Cardiac muscle cell (in vitro differentiated cells and primary cell): ENCODE measurements at places on chromosomes 2 and 18.

DNA sequence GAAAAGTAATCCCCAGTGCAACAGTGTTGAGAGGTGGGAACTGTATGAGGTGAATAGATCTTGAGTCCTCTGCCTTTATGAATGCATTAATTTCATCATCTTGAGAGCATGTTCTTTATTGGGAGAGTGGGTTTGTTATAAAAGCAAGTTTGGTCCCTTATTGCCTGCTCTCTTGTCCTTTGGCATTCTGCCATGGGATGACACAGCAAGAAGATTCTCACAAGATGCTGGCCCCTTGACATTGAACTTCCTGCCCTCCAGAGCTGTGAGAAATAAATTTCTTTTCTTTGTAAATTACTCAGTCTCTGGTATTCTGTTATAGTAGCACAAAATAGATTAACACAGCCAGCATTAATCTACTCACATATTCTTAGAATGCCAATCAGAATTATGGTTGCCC, 108.6 kb downstream of the EHBP1 start:
- DNase-seq: peak; percentile 46
- H3K4me3 ChIP-seq: no peak overlapping the region
- no peaks in the 10 kb centered on the region for H3K4me1 ChIP-seq
- no peaks in the 10 kb centered on the region for H3K36me3 ChIP-seq

DNA sequence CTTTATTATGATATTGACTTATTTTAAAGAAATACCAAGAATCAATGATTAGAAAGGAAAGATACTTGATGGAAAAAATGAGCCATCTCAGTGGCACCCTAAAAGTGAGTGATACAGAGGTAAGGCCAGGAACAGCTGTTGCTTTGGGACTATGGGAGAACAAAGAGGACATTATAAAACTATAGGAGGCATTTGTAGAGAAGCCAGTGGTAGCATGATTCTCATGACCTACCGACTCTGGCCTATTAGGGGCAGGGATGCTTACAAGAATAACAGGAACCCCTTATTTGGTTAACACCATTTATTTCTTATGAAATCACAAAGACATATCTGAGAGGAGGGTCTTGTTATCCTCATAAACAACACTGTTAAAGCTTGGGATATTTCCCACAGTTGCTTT, 162.2 kb downstream of the RIT2 start:
- no peak for DNase-seq
- H3K4me1 ChIP-seq: peaks cover 14% of the 10 kb centered on the region
- H3K27ac ChIP-seq: no peak overlapping the region
- no peaks in the 10 kb centered on the region for H3K27me3 ChIP-seq

GRCh38 chr2:119455066-119455718, 23.5 kb downstream of the TMEM37 start:
- no peaks in the 10 kb centered on the region for H3K27me3 ChIP-seq
- no peaks in the 10 kb centered on the region for H3K36me3 ChIP-seq
- no peaks in the 10 kb centered on the region for H3K4me1 ChIP-seq
- H3K4me3 ChIP-seq: no peak overlapping the region
- DNase-seq: no peak

DNA sequence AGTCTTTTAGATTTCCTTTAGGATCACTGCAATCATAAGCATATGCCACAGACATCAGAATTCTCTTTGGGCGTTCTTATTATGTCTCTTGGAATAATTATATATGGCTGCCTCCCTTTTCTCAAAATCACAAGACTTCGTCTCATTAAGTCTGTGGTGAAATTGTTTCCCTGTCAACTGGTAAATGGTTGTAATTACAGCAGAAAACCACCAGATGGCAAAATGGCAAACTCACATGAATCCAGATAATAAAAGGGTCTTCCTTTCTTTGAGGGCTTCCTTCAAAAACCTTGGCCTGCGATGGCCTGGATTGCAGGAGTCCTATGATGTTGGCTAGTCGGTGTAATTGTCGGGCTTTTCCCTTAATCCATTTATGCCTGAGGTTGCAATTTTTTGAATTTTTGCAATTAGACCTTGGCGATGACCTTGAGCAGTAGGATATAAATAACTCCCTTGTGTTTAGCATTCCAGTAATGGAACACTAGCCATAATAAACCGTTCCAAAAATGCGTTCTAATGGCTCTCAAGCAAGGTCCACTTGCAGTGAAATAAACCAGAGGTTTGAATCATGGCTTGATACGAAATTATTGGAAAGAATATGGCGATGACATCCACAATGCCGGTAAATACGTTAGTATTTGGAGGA, 656.4 kb downstream of the MBD2 start:
- no peak overlapping the region for H3K4me3 ChIP-seq
- H3K27me3 ChIP-seq: no peaks in the 10 kb centered on the region
- H3K4me1 ChIP-seq: no peaks in the 10 kb centered on the region
- peak; percentile 54 for DNase-seq

DNA sequence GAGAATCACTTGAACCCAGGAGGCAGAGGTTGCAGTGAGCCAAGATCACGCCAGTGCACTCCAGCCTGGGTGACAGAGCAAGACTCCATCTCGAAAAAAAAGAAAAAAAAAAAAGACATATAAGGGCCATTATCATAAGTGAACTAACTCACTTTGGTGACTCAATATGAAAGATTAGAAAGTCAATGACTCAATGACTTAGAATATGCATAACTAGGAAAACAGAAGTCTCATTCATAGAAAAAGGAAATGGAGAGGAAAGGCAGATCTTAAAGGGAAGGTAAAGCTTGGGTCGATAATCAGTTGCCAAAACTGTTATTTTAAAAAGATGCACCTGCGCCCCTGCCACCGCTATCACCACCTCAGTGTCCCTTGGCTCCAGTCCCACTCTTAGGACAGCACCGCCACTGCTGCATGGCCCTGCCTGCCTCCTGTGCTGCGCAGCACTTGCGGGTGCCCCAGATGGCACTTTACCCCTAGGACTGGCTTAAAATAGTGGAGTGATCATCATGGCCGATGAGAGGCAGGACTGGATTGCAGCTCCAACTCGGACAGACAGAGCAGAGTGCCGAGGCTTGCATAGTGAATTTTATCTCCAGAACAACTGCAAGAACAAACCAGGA, 54.7 kb downstream of the INO80D start:
- H3K4me1 ChIP-seq: no peaks in the 10 kb centered on the region
- no peaks in the 10 kb centered on the region for H3K27me3 ChIP-seq
- H3K27ac ChIP-seq: no peak overlapping the region
- H3K36me3 ChIP-seq: peaks cover 5% of the 10 kb centered on the region
- no peak overlapping the region for H3K4me3 ChIP-seq
- DNase-seq: peak; percentile 27

DNA sequence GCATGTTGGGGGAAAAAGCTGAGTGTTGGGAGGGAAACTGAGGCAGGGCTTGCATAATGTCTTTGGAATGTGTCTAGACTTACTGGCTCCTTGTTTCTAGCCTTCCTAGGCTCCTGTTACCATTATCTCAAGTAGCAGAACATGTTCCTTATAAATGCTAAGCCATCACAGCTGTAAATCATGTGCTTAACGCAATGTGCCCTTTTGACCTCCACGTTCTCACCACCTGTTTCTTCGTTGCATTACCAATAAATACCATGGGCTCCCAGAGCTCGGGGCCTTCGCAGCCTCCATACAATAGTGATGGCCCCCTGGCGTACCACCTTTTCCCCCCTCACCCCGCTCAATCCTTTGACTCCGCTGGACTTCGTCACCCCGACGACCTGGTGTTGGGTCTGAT, 54.0 kb upstream of the CWC22 start:
- H3K4me3 ChIP-seq: no peak overlapping the region
- no peak for DNase-seq
- no peak overlapping the region for H3K27ac ChIP-seq
- no peaks in the 10 kb centered on the region for H3K27me3 ChIP-seq

DNA sequence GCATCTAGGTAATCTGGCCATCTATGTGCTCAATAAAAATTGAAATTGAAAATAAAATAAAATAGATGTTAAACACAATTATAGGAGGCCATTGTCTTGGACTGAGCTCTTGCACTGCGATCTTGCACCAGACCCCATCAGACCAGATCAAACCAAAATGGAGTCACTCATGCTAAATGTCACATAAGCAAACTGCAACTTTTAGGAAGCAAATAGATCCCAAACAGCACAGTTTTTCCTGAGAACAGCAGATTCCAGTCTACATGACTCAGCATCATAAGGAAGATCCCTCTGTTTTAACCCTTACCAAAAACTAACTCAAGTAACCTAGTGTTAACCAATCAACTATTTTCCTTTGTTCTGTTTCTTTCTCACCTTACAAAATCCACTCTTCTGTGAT, 57.7 kb upstream of the LRP1B start:
- H3K36me3 ChIP-seq: no peaks in the 10 kb centered on the region
- no peaks in the 10 kb centered on the region for H3K27me3 ChIP-seq
- DNase-seq: no peak
- no peaks in the 10 kb centered on the region for H3K4me1 ChIP-seq

DNA sequence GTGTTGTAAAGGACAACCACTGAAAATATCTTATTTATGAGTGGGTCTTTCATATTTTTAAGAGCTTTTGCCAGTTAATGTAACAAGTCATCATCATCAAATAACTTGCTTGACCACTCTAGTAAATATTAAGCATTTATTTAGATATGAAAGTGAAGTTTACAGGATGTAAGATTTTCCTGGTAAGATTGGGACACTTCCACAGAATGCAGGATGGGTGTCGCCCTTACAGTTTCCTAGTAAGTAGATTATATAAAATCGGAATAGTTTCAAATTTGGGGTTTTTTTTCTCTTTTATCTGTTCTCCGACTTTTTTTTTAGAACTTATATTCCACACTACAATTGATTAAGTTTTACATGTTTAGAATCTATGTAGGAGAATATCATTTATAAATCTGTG, 14.8 kb upstream of the SLC40A1 start:
- no peak overlapping the region for H3K4me3 ChIP-seq
- no peaks in the 10 kb centered on the region for H3K36me3 ChIP-seq
- H3K27me3 ChIP-seq: peaks cover 42% of the 10 kb centered on the region

GRCh38 chr18:78138983-78139496, 840.6 kb upstream of the SALL3 start:
- H3K27ac ChIP-seq: no peak overlapping the region
- H3K27me3 ChIP-seq: no peaks in the 10 kb centered on the region
- H3K4me1 ChIP-seq: no peaks in the 10 kb centered on the region
- no peak for DNase-seq
- no peak overlapping the region for H3K4me3 ChIP-seq

GRCh38 chr2:192288295-192288694, 93.6 kb upstream of the TMEFF2 start:
- no peaks in the 10 kb centered on the region for H3K36me3 ChIP-seq
- DNase-seq: peak; percentile 13
- H3K27ac ChIP-seq: peak overlapping the region; percentile 69
- H3K27me3 ChIP-seq: no peaks in the 10 kb centered on the region

DNA sequence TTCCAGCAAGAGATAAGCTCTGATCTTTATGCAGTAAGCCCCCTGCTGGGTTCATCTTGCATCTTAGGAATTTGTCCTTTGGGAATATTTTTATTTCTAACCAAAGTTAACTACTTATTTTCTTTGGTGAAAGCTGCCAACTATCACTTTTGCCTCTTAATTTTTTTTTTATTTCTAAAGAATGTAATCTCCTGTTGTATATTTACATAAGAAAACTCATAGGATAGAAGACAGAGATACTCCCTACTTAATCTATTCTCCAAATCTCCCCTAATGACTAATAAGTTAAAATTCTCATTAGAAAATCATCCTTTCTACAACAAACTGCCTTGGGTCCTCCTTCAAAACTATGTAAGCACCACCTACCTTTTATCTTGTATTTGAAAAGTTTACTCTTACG, 612.2 kb upstream of the SLC39A10 start:
- H3K4me3 ChIP-seq: no peak overlapping the region
- H3K27ac ChIP-seq: no peak overlapping the region
- no peaks in the 10 kb centered on the region for H3K4me1 ChIP-seq
- H3K27me3 ChIP-seq: no peaks in the 10 kb centered on the region

DNA sequence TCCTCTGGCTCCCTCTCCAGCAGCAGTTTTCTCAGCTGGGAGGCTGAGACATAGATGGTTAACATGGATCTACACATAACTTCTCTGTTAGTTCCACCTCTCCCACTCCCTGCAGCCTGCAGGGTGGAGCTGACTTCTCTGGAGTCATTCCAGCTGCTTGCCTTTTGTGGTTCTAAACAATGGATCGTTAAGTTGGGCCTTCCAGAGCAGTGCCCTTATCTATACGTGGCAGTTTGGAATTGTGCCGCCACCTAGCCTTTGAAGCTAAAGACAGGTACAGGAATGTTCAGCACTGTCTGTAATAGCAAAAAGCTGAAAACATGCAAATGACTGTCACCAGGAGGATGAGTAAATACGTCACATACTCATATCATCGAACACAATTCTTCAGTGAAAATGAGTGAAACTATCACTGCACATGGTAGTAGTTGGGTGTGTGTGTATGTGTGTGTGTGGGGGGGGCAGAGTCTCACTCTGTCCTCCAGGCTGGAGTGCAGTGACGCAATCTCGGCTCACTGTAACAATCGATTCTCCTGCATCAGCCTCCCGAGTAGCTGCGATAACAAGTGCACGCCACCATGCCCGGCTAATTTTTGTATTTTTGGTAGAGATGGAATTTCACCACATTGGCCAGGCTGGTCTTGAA, 50.3 kb downstream of the SH2D6 start:
- H3K4me3 ChIP-seq: no peak overlapping the region
- peak overlapping the region; percentile 60 for H3K27ac ChIP-seq
- no peaks in the 10 kb centered on the region for H3K36me3 ChIP-seq
- no peaks in the 10 kb centered on the region for H3K27me3 ChIP-seq
- H3K4me1 ChIP-seq: peaks cover 10% of the 10 kb centered on the region
- DNase-seq: peak; percentile 42

GRCh38 chr2:62589691-62590356, 83.8 kb upstream of the TMEM17 start:
- no peaks in the 10 kb centered on the region for H3K36me3 ChIP-seq
- H3K27ac ChIP-seq: no peak overlapping the region
- no peaks in the 10 kb centered on the region for H3K4me1 ChIP-seq

DNA sequence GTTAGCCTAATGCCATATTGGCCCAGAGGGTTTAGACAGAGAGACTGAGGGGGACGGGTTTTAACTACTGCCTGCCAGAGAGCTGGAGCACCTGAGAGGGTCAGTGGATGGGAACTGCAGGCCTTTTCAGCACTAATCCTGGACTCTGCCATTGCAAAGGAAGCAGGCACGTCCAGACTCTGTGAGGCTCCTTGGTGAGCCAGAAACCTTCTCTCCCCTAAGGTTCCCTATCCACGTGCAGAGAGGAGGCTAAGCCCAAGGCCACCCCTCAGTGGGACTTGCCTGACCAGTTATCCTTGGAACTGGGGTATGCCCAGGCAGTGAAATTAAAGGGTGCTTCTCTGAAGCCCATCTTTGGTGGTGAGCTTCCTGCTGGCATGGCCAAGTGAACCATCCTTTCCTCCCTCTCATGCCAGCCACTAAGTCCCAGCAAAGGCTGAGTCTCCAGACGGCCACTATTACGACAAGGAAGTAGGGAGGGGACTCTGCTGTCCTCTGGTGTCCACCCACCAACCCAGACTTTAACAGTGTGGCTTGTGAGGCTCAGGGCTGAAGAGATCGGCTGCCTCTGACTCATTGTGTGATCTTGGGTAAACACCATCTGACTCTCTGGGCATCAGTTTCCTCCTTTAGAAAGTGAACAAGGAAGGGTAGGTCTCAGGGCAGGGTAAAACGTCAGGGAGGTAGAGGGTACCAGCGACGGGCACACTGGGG, 3.9 kb upstream of the MLPH start:
- peaks cover 4% of the 10 kb centered on the region for H3K4me1 ChIP-seq
- H3K36me3 ChIP-seq: no peaks in the 10 kb centered on the region
- H3K27ac ChIP-seq: no peak overlapping the region
- H3K27me3 ChIP-seq: peaks cover 88% of the 10 kb centered on the region
